ENCODE measurements at places on chromosomes 2 and 18.
A peak's percentile ranks its signal among the peaks of the same experiment; 100 is the strongest.

GRCh38 chr2:105498281-105498846, 99.5 kb upstream of the FHL2 start:
- no peak for DNase-seq

DNA sequence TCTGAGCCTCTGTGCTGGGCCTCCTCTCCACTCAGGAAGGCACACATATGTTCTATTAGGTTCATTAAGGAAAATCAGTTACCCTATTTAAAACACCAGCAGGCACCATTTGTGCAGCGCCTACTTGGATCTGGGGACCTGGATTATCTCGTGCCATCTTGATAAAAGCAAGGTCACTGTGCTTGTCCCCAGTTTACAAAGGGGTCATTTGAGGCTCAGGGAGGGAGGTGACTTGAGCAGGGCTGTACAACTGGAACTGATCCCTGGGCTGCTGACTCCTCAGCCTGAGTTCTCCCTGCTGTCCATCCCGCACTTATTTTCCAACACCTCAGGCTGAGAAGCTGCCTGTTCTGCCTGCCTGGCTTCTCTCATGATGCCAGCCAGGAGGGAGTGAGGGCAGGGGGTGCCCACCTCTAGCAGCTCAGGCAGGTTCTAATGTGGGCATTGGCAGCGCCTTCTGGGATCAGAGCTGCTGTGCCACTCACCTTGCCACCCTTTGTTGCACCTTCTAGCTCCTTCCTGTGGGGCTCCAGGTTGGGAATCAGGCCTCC, 120.3 kb downstream of the GLI2 start:
- no peak for DNase-seq

DNA sequence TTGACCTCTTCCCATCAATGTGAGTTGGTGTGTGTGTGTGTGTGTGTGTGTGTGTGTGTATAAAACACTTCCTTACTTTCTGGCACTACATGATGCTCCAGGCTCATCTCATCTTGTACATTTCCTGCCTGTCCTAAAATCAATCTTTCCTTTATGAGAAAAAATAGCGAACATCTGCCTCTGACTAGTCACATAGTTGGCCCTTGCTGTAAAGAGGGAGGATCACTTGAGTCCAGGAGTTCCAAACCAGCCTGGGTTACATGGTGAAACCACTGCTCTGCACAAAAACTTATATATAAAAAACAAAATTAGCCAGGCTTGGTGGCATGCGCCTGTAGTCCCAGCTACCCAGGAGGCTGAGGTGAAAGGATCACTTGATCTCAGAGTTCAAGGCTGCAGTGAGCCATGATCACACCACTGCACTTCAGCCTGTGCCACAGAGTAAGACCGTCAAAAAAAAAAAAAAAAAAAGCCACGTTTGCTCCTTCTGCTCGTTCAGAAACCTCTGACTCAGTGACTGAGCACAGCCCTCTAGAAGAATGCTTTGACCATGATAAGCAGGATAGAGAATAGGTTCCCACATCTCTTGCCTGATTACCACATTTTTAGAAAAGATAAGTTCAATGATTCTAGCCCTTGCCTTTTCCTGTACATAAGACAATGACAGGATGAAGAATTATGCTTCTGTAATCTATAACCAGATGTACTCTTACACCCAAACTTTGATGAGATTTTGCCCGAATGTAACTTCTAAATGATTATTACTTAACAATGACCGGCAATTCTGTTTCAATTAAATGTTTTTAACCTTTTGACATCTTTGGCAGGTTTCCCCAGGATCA, 45.2 kb upstream of the ST3GAL5 start:
- no peak for DNase-seq

DNA sequence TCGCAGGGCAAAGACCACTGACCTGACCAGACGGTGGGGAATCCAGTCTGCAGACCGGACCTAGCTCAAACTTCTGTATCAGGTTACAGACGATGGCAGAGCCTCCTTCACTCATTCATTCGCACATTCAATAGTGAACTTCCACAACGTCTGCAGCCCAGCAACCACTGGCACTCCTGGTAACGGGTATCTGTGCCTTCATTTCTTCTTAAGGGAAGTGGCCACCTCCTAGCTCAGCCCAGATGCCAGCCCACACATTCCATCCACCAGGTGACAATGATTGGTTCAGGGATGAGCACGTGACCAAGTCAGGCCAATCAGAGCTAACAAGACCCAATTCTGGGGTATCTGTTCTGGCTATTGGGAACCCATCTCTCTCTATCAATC, 15.9 kb upstream of the ARMC9 start:
- no peak for DNase-seq

DNA sequence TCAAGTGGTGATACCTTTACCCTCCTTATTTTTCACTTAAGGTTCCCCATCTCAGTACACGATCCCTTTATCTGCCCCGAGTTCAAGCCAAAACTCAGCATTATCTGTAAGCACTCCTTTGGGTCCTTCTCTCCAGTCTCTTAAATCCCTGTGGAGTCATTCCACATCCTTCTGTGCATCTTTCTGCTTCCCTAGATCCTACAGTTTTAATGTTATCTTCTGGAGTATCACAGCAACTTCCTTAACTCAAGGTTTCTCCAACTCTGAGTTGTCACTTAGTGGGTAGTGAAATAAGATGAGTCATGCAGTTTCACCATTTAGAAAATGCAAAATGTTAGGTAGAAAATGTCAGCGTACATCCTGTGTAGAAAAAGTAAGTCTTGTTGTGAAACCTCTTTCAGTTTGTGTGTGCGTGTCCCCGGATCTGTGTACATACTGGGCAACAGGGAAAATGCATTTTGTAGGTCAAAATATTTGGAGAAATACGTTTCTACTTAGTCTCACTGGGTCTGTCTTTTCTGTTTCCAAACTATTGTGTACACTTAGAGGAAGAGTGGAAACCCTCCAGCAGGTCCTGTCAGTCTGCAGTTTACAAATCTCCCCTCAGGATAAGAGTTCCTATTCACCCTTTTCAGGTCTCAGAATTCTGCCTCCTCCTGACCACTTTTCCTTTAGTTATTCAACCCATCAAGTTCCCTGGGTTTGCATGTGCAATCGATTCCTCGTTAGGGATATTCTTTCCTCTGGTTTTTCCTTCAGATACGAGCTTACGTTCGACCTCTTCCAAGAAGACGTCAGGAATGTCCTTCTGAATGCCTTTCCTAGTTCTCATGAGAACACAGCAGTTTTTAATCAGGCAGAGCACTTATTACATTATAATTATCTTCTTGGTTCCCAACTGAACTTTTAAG, 154.8 kb downstream of the TGIF1 start:
- no peak for DNase-seq

- DNase-seq = no peak
These were observed 65.9 kb downstream of the CDH20 start for GRCh38 chr18:61398961-61399705.

GRCh38 chr18:8705238-8705960, at the start of gene MTCL1:
Gene MTCL1, plus strand, starts transcription at chr18:8705556. Its CDS starts 105 bp downstream, at chr18:8705661.
- DNase-seq = peak; percentile 27

DNA sequence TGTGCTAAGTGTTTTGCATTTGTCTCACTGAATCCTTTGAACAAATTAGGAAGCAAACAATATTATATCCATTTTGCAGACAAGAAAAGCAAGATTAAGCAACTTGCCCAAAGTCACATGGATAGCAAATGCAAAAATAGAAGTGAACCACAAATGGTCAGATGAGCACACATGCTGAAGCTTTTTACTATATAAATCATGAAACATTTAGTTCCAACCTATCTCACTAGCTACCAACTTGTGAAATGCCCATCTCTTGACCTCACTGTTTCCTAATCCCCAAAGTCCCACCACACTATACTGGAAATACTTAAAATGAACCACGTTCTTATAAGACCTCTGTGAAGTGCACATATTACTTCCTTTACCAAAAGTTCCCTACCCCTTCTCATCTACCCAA, 380.5 kb downstream of the ERBB4 start:
- no peak for DNase-seq

DNA sequence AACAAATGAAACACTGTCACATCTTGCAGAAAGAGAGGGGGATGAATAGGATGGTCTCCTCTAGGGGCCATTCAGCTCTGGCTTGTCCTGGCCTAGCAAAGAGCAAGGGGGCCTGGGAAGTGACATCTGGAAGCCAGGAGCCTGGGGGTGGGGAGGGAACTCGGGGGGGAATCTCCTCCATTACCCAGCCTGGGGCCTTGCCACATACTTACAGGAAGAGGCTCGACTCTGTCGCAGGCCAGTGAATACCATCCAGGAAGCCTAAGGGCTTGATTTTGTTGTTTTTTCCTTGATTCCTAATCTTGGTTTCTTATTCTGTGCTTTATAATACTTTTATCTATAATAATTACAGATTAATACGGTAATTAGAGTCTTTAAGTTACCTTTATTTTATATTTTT, 797.5 kb upstream of the ID2 start:
- no peak for DNase-seq

GRCh38 chr18:59502274-59503175, 143.5 kb upstream of the LMAN1 start:
- DNase-seq = no peak

DNA sequence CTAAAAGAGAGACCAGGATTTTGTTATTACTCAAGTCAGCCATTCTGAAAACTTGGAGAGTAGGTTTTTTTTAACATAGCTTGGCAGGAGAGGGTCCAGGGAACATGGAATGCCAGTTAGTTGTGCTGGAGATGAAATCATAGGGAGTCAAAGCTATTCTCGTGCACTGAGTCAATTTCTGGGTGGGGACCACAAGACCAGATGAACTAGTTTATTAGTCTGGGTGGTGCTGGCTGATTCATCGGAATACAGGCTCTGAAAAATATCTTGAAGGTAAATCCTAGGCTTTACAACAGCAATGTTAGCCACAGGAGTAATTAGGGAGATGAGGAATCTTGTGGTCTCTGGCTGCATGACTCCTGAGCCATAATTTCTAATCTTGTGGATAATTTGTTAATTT, 921.4 kb downstream of the TRIB2 start:
- DNase-seq = no peak

DNA sequence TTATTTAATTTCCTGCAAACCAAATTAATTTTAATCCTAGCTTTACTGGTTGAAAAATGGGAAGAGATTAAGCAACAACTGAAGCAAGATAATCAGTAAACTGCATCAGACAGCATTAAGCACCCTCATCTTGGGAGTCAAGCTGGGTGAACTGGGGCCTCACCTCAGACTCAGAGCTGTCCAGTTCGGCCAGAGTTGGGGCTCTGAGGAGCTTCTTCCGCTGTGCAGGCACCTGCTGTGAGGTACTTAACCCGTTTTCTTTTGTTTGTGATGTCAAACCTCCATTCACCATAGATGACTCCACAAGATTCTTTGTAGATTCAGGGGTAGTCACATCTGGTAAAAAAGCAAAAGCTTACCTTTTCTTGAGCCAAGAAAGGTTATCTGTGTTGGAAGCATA, 71.8 kb downstream of the PRELID3A start:
- no peak for DNase-seq

DNA sequence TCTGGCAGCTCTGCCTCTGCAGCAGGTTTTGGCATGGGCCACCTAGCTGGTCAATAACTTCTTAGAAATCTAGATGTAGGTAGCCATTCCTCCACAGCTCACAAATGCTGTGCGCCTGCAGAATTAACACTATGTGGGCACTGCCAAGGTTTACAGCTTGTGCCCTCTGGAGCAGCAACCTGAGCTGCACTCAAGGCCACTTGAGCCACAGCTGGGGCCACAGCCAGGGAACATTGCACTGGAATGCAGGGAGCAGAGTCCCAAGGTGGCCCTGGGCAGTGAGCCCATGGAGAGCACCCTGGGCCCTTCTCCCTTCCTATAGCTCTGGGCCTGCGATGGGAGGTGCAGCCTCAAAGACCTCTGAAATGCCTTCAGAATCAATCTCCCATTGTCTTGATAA, 365.3 kb downstream of the SATB2 start:
- DNase-seq = no peak

DNA sequence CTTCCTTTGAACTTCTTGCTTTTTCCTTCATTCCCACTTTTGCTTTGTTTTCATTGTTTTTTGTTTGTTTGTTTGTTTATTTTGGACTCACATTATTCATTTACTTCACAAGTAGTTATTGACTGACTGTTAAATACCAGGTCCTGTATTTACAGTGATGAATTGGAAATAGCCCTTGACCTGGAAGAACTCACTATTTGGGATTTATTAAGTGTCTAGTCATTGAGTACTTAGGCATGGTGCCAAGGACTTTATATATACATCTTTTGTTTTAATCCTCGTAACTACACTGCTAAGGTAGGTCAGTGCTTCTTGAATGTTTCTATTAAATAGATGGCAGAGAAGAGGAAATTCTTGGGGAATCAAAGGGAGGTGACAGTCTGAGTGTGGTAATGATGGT, 11.1 kb downstream of the SPOPL start:
- DNase-seq = no peak

GRCh38 chr18:10526561-10526949, 728 bp downstream of the NAPG start:
- DNase-seq = no peak

DNA sequence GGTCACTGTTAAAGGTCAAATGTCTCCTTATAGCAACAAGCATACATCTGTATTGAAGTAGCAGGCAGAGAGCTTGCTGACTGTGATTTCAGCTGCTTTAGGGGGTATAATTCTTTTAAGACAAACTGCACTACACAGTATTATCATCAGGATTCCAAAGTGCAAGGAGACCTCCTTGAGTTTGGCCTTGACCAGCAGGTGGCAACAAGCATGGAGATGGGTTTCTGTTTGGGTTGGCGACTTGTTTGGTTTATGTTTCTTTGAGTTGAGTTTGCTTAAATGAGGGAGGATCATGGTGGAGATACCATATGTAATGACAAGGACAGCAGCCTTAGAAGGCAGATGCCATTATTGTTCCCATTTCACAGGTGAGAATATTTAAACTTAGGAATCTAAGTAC, 681.0 kb upstream of the ID2 start:
- no peak for DNase-seq

DNA sequence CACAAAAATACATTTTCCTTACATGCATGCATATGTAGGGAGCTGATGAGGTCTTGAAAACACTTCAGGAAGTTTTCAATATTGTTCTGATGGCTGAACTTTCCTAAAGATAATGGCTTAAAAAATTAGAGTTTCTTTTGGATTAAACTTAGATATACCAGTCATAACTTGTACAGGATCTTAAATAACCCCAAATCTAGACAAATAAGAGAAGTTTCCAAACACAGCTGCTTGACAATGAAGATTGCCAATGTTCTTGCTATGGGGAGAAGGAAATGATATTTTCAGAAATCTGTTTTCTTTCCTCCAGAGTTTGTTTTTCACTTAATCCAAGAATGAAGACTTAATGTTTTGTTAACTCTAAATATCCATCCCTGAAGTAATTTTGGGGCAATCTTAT, 54.6 kb upstream of the SPTBN1 start:
- DNase-seq = no peak

GRCh38 chr2:217701622-217702021, 301.2 kb downstream of the TNS1 start:
- DNase-seq = no peak

DNA sequence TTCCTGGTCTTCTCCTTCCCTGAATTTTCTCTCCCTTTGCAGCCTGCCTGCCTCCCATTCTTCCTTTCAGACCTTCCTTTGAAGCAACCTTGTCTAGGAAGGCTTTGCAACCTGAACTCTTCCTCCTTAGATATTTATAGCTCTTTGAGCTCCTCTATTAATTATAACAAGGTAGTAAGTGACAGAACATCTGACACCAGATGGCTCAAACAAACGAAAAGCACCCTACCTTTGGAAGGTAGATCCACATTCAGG, 57.2 kb upstream of the SLC1A4 start:
- no peak for DNase-seq

Measured in activated gamma-delta T cell (primary cell).